ENCODE measurements at places on chromosomes 16 and 17.

- no peak for DNase-seq
Measured at GRCh38 chr17:32479074-32479617, 7.6 kb upstream of the CDK5R1 start.

- no peak for DNase-seq
Measured at GRCh38 chr16:48105976-48106375, 49.8 kb downstream of the ABCC12 start.

- DNase-seq = no peak
Measured at GRCh38 chr17:53101706-53102105, 721.0 kb upstream of the KIF2B start.

DNA sequence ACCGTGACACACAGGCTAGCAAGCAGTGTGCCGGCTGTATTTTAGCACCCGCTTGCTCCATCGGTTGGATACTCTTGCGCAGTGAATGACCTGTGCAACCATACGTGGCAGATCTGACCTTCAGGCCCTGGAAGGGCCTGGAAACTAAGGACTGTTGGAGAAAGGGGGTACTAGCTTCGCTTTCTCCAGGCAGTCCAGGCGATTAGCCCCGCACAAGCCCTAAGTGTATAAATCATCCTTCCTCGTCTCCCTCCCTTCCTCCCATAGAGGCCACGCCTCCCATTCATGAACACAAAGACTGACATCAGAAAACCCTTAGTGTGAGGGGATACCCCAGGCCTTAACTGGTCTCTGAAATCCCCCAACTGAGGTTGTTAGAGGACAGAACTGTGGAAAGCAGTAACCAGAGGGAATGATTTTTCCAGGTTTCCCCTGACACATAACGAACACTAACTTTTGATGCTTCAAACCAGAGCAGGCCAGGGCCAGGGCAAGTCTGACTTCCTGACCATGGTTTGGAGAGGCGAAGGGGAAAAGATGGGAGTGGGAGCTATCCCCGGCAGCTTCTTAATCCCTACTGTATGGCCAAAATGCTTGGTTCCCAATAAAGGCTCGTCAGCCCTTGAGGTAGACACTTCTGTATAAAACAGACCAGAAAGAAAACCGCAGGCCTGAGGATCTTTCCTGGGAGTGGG, 1.4 kb upstream of the DYNLL2 start:
- peak; percentile 21 for DNase-seq

DNA sequence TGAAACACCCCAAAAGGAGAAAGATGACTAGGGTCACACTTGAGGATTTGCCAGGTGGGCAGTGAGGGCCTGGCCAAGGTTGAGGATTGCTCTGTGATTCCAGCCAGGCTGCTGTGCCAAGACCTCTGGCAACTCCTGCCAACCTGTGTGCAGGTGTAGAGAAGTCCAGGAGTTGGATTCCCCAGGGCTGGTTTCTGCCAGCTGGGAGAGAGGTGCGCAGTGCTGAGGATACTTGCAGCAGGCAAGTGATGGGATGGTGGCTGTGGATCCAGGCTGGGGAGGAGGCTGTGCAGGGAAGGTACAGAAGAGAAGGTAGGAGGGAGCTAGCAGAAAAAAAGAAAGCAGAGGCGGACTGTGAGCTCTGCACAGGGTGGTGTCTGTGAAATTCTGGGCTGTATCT, 6.6 kb downstream of the RIPOR1 start:
- no peak for DNase-seq

DNA sequence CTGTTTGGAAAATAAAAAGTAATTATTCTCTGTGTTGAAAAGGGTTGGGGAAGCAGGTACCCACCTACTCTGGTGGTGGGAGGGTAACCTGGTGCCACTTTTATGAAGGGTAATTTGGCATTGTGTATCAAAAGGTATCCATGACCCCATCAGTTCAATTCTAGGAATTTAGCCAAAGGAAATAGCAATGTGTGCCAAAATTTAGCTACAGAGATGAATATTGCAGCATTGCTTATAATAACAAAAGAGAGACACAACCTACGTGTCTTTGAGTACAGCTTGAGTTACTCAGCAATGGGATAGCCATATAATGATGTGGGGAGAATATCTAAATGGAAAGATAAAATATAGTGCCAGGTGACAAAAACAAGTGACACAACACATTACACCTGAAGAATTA, 170.7 kb downstream of the NTN1 start:
- no peak for DNase-seq

- no peak for DNase-seq
Measured at GRCh38 chr17:80561541-80562114, 17.0 kb downstream of the RPTOR start.

DNA sequence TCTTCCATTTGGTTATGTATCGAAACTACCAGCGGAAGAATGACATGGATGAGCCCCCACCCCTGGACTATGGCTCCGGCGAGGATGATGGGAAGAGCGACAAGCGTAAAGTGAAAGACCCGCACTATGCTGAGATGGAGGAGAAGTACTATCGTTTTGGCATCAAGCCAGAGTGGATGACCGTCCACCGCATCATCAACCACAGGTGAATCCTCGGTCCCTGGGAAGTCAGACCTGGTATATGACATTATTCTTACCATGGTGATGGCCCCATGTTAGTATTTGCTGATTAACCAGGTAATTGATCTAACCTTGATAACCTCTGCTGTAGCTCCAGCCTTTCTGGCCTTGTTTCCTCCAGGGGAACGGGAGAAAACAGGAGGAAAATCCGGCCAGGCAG, 8.5 kb downstream of the CHD3 start:
- DNase-seq = no peak

DNA sequence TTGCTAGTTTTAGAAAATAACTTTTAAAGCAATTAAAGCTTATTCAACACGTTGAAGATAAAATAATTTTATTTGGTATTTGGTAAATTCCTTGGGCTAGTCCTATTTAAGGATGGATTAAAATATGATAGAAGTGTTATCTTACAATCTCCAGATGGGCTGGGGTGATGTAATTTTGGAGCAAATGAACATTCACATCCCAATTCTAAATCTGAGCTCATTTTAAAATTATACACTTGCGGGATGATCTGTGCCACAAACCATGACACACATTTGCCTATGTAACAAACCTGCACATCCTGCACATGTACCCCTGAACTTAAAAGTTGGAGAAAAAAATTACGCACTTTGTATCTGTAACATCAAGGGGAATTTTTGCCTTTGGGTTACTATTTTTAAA, 31.5 kb downstream of the NLK start:
- no peak for DNase-seq

DNA sequence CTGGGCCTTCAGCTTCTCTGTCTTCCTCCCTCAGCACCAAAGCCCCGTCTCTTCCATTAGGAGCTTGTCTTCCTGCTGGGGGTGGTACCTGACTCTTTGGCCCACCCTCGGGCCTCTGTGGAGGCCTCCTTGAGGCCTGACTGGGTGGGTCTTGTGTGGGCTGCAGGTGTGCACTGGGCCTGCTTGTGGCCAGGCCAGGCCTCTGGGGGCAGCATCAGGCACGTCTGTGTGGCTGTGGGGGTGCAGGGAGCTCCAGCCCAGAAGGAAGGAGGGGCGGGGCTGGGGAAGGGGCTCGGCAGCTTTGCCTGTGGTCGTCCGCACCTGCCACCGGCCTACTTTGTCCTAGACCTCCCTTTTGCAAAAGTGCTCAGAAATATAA, 7.0 kb downstream of the PIGQ start:
- DNase-seq = no peak

DNA sequence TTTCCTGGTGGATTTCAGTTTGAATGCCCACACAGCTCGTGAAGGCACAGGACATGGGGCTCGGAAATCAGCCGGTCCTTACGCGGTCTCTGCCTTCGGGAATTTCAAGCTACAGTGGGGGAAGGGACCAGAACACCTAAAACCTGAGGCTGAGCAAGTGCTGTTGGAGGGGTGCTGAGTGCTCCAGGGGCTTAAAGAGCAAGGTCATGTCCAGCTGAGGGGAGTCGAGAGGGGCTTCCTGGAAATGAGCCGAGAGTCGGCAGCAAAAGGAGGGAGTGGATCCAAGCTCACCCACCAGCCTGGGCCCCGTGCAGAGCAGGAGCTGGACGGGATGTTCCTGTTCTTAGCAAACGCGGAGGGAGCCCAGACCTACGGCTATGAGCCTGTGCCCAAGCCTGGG, 73.2 kb upstream of the RPL38 start:
- no peak for DNase-seq

DNA sequence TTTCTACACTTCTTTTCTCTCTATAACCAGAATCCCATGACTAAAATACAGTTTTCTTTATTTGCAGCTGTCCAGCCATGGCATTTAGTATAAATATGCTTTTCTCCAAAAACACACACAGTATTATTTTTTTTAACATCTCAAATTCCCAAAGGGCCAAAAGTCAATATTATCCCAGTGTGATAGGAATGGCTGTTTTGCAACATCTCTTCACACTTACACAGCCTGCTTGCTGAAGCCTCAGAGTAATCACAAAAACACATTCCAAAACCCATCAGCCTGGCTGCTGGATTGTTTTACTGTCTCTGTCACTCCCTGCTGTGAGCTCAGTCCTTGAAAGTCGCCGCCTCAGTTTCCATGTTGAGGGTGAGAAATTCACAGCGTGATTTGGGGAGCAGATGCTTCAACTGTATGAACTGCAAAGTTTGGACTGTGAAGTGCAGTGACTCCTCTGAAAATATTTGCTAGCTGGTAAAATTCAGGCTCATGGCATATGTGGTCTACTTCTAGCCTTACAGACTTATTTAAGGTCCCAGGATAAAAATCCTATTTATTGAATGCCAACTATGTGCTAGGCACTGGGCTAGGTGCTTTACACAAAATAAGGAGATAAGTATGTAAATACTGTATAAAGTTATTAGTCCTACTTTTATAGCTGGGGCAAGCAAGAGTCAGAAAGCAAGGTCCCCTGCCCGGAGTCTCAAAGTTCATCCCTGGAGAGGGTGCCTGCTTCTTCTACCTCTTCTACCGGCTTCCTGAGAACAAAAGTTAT, 116.5 kb downstream of the SOCS1 start:
- no peak for DNase-seq

GRCh38 chr16:84817613-84818012, 2.2 kb upstream of the CRISPLD2 start:
- no peak for DNase-seq

DNA sequence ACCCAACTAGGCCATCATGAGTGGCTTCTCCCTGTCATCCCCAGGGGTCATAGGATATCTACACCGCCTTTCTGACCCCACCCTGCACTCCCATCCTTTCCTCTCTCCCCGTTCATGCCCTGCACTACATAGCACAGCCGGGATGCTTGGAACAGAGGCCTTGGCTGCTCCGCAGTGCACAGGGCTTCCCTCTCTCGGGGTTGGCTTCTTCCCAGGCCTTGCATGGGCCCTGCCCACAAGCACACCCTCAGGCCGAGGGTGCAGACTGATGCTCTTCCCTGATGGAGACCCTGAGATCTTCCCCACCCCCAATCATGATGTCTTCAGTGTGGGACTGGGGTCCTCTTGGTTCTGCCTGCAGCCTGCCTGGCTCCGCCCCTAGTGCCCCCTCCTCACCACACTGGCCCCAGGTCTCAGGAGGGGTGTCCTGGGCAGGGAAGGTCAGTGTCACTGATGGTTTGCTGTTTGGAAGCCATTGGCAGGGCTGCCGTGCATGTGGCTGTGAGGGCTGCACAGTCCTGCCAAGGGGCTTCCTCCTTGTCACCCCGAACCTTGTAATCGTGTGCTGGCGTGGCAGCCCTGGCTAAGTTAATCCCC, 14.3 kb upstream of the NAGLU start:
- no peak for DNase-seq

- no peak for DNase-seq
Measured at GRCh38 chr17:39009581-39010001, 42.4 kb upstream of the FBXO47 start.

DNA sequence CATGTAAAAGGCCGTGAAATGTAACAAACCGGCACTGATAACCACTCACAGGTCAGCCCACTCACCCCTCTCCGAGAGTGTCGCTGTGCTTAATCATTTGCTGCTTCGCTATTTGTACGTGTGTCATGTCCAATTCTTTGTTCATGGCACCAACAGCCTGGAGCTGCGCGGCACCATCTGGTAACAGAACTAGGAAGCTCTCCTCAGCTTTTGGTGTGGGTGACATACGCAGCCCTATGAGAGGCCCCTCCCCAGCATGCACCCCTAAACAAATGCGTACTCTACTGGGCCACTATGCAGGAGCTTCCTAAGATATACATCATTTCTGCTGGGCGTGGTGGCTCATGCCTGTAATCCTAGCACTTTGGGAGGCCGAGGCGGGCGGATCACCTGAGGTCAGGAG, 2.3 kb upstream of the PECAM1 start:
- DNase-seq = no peak

GRCh38 chr17:60356940-60357339, 35.0 kb downstream of the USP32 start:
- no peak for DNase-seq

DNA sequence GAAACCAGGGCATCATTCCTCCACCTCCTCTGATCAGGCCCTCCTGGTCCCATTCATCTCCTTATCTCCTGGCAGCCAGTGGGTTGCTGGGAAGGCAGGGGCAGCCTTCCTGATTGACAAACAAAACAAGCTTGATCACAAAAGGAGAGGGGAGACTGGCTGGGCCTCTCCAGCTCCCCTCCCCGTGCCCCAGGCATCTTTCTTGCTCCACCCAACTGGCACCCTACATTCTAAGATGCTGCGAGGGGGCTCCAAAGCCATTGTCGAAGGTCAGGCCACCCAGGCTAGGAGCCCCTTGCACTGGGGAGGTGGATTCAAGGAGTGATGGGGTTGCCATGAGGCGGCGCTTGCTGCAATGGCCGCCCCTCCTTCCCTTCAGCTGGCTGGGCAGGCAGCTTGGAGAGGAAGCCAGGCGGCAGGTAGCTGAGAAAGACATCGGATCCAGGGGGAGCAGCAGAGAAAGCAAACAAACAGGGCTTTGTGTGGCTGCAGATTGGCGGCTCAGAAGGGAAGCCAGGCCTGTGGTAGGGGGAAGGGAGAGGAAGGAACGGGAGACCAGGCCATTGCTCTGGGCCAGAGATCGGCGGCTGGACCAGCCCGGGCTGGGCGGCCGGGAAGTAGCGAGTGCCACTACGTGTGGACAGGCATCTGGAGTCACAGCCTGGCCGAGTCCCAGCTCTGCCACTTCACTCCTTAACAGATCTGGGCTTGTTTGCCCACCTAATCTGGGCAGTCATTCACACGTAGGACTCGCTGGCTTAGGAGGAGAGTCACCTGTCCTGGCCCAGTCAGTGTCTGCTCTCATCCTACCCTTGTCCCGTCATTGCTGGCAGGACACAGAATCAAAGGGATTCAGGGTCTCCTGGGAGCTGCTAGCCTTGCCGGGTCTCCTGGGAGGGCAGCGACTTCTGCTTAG, 12.3 kb downstream of the RAI1 start:
- no peak for DNase-seq

DNA sequence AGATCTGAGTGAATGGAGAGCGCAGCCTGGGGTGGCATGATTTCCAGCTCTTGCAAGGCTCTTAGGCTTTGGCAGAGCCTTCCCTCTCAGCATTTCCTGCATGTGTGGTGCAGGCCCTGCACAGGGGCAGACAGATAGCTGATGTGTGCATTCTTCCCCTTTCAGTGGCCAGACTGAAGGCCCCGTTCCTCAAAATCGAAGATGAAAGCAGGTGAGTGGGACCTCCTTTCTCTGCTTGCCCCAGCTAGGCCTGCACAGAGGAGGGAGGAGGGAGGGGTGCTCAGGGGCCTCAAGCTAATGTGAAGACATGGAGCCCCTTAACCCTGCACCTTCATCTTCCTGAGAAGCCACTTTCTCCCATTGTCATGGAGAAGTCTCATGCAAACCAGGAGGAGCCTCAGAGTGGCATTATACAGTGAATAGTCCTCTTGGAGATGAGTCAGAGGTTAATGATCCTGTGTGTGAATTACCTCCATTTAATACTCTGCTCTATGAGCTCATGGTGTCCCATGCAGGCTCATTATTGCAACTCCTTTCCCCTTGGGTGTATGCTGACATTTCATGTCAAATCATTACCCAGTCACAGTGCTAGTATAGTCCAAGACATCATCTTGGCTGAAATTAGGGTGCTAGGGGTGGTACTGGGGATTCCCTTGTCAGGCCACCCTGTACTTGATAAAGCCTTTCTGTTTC, 20.4 kb upstream of the ADAM11 start:
- DNase-seq = no peak

Data from renal cortex interstitium (tissue), 15 donors.